ENCODE measurements at places on chromosomes 1 and 21.

DNA sequence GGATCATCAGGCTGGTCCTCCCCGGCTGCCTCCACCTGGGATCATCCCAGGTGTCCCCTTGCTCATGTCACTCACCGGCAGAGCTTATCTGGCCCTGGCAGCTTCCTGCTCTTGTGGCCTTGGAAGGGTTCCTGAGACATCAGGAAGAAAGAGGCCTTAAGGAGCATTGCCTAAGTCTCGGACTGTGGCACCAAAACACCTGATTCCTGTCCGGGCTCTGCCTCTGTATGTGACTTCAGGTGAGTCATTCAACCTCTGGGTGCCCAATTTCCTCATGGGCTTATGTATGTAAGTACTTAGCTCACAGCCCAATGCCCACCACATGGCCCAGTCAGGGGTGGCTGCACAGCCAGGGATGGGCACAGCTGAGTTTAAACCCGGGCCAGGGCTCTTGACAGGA is 255.9 kb upstream of the VAMP3 start:
- no peak for DNase-seq

DNA sequence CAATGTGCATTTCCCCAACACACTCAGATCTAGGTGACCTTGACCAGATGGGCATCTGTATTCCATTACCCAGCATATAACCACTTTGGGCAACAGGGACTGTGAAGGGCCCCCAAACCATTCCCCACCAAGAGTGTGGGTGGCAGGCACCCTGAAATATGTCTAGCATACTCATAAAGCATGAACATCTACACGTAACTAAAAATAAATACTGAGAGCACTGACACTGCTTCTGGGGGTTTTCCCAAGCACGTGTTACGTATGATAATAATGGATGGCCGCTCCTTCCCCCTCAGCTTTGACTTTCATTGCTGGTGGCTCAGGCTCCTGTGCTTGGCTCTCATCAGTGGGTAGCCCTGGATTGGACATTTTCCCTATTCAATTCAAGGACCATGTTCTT is 39.1 kb downstream of the IGSF3 start:
- DNase-seq: no peak

DNA sequence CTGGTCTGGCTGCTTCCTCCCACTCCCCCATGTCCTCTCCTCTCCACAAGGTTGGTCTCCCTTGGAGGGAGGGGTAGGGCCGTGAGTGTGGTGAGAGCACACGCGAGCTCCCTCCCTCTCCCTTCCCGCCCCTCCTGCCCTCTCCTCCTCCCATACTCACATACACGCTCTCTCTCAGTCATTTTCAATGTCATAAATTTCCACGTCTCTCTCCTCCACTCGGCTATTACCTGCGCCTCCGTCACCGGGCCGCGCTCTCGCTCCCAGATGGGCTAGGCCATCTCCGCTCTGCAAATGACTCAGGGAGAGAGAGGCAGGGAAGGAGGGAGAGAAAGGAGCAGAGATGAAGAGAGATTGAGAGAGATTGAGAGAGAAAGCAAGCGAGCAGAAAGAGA is 36.7 kb upstream of the DMBX1 start:
- DNase-seq: no peak

DNA sequence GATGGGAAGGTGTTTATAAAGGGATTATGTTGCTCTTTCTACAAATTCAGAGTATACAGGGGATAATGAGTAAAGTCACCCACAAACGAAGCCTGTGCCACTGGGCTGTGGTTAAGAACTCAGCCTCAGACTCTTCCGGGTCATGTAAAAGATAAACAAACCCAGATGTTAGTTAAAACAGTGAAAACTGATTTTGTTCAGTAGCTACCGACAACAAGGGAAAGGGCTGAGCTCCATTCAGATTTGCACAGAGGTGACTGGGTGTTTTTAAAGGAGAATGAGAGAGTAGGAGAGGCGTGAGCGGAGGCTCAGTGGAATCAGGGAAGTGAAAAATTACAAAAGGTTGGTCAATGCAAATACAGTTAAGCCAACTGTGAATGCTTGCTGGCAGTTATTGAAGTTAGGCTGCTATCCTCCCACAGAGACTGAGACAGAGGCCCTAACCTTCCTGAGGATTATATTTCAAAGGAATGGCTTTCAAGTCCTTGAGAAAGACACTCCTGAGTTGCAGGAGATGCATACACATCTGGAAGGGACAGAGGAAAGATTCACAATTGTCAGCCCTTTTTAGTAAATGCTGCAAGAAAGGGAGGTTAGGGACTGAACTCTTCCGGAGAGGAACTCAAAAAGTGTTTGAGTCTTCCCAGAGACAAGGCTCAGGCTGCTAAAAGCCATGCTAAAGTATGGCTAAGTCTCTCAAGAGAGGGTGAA is 29.9 kb upstream of the SAMD13 start:
- DNase-seq: no peak

DNA sequence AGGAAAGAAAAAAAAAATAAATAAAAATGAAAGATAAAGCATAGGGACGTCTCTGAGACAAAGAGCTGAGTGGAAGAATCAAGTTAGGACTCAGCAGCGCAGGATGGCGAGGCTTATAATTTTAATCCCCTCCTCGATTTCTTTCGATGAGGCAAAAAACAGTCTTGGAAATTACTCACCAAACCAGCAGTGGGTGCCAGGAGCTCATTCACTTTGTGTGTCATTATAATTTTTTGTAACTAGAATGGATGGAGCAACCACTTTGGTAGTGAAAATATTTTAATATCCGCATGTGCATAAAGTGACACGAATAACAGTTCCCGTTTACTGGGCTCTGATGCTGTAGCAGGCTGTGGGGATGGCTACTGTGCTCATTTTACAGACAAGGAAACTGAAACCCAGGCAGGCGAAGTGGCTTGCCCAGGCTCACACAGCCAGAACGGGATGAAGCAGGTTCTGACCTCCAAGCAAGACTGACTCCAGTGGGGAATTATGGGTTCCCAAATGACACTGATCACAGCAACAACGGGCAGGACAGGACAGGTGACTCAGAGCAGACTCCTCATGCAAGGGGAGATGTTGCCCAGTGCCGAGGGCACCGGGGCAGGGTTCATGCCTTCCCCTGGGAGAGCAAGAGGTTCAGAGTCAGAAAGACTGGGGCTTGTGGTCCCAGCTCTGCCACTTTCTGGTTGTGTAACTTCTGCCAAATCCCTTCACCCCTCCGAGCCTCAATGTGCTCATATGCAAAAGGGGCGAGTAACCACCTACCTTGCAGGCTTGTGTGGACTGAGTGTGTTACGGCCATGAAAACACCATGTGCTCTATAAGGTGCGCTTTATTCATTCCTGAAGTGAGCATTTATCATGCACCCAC is 63.6 kb downstream of the RUNX3 start:
- DNase-seq: no peak

DNA sequence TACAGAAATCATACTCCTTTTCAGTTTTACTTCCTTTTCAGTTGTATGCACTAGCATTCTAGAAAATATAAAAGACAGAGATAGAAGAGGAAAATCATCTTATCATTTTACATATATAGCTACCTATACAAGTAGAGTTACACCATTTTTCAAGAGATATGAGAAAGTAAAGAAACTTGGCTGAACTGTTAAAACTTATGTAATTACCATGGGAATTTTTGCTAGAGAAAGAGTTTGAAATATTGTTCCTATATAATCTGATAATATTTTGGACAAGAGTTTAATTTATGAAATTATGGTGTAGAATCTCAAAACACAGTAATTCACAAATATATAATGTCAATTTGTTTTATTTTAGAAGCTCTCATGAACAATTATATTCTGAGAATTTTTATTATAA is 180.8 kb downstream of the PLPPR4 start:
- DNase-seq: no peak

DNA sequence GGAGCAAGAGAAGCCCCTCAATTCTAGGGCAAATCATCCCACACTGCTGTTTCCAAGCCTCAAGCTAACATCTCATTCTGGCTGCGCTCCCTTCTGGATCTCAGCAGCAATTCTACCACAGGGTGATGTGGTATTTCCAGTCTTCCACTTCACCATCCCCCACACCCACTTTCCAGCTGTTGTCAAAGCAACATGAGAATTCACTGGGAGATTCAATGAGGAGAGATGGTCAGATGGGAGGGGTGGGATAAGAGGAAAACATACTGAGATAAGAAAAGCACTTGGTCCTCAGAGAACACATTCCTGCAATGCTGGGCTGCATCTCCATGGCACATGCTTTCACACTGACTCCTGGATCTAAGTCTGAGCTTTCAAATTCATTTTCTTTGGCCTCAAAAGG is 47.3 kb upstream of the LRRC52 start:
- no peak for DNase-seq

- no peak for DNase-seq
Measured at GRCh38 chr1:67214420-67215174, 48.3 kb downstream of the IL23R start.

- no peak for DNase-seq
Measured at GRCh38 chr1:19869929-19870328, 12.3 kb upstream of the OTUD3 start.

DNA sequence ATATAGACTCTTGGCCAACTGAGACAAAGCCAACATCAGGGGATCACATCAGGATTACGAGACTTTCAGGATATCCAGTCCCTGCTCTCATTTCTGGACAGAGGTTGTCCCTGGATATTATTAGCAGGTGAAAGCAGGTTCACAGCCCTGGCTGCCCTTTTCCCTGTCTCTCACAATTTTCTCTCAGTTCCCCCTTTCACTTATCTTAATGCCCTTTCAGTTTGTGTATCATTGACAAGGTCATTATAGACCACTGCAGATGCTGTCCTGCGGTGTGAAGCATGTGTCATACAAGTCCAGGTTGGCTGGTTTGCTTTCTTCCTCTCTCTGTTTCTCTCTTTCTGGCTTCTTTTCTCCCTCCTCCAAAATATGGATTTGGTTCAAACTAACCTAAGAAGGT is 2.1 kb upstream of the KLHDC9 start:
- no peak for DNase-seq
